ENCODE measurements at places on chromosomes 2 and 18.

DNA sequence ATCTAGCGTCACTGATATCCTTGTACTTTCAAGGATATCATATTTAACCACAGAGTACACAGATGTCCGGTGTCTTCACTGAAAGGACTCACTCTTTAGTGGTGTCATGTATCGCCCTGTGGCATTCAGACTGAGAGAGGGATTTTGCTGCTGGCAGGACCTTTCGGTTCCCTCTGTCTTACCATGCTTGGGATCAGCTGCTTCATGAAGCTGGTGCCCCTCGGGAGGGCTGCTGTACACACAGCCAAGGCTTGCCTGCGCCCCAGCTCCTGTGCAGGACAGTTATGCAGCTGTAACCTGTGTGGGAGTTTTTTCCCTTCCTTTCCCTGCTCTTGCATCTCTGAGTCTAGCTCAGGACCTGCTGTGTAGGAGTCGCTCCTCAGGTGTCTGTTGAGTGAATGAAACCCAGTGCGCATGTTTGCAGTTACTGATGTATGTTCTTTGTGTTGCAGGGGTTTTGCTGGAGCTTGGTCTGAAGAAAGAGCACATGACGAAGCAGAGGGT is 64.4 kb downstream of the GREB1 start:
- DNase-seq: no peak

GRCh38 chr2:136532171-136532570 is 233.2 kb upstream of the THSD7B start:
- no peak for DNase-seq

- no peak for DNase-seq
These were observed 63.3 kb downstream of the FAM228A start for GRCh38 chr2:24238158-24238557.

- no peak for DNase-seq
These were observed 123.0 kb downstream of the PMAIP1 start for GRCh38 chr18:60022671-60023276.

- DNase-seq: no peak
These were observed 25.4 kb downstream of the KIF5C start for GRCh38 chr2:148900350-148900837.

- no peak for DNase-seq
These were observed 238.7 kb upstream of the COPS8 start for GRCh38 chr2:236847023-236847422.

- no peak for DNase-seq
These were observed 560.7 kb downstream of the STK39 start for GRCh38 chr2:167686691-167687090.

- DNase-seq: no peak
These were observed 26.4 kb downstream of the ELP2 start for GRCh38 chr18:36155851-36156757.

GRCh38 chr2:240649331-240649730 is 24.1 kb downstream of the GPR35 start:
- no peak for DNase-seq

- DNase-seq: no peak
These were observed 29.3 kb downstream of the FEZ2 start for GRCh38 chr2:36568516-36569246.

DNA sequence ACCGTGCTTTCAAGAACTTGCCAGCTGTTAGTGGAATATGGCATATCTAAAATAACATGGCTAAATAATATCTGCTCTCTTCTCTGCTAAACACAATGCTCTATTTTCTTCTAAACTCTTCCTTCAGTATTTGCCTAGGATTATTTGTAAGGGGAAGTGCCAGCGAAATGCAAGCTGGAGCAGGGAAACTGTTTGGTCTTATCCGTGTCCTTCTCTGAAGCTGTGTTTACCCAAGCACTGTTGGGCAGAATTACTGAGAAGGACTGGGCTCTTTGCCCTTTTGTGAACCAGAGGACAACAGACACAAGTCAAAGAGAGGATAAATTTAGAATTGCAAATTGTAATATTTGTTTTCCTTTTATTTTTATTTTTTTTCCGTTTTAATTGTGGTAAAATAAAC is 23.6 kb downstream of the CPO start:
- DNase-seq: no peak

DNA sequence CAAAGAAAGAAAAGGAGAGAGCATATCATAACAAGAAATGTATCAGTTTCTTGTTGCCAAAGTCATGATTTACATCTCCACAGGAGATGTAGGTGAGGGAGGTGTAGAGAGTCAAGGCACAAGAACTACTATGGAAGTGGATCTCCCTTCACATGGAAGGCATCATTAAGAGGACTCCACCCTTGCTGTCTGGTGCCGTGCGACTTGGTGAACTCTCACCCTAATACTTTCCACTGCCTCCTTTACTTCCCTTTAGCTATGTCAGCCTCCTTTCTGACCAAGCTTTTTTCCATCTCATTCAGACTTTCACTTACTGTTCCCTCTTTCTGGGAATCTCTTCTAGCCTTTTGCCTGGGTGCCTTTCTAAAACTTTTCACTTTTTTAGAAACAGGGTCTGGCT is 490.0 kb downstream of the THSD7B start:
- no peak for DNase-seq

DNA sequence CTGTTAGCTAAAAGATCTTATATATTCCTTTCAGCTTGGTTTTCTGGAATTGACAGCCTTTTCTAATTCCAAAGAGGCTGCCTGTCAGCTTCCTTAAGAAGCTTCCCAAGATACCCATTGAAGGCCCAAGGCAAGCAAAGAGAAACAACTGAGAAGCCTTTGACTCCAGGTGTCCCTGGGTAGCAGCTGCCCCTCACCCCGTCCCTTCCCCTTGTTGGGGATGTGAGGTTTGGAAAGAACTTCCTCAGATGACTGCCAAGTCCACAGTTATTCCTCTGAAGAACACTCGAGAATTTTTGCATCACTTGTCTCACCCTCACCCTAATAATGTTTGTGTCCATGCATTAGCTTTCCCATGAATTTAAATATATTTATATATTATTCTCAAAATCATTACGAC is 13.3 kb downstream of the MAPRE3 start:
- no peak for DNase-seq

DNA sequence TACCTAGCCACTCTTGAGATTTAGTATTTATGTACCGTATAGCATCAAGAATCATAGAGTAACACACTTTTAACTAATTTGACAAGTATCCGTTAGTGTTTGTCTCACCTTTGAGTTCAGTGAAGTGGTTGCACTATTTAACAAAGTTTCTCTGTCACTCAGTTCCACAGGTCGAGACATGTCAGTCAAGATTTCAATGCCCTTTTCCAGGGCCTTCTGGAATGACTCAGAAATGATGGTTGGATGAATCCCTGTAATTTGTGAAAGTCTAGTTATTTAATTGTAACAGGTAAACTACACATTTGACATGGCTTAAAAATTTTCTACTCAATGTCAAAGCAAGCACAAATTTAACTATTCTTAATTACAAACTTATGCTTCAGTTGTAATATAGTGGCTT is 9.7 kb downstream of the CCT4 start:
- DNase-seq: no peak

- no peak for DNase-seq
These were observed 773.7 kb downstream of the TSN start for GRCh38 chr2:122528958-122529705.

DNA sequence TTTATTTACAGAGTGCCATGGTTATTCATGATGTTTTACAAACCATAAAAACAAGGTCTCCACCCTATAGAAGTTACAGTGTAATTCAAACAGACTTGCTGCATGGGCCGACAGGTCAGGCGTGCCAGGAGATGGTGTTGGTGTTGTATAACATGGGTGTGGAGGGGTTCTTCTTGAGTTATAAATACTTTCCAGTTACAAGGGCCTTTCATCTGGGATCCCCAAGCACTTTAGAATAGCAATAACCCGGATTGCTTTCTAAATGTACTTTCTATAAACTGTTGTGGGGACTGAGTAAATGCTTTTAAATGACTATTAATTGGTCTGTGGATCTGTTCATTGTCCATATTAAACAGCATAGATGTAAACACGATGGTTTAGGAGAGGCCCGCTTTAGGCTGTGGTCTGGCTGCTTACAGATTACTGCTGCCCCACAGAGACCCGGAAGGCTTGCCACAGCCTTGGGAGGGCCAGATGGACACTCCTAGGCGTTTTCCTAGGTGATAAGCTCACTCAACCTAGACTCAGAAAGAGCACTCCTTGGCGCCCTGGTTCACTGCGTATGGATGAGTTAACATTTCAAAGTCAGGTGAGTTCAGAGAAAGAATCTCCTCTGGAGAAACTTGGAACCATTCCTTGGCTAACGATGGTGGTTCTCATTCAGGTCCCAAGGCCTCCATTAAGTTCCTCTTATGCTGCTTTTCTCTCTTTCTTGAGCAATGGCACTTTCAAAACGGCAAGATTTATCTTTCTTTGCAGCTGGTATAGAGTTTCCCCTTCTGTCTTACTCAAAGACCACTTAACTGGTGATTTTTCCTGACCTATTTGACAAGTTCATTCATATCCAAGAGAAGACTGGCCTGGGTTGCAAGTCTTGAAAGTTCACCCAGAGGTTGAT is 3.6 kb upstream of the KIAA2012 start:
- no peak for DNase-seq

DNA sequence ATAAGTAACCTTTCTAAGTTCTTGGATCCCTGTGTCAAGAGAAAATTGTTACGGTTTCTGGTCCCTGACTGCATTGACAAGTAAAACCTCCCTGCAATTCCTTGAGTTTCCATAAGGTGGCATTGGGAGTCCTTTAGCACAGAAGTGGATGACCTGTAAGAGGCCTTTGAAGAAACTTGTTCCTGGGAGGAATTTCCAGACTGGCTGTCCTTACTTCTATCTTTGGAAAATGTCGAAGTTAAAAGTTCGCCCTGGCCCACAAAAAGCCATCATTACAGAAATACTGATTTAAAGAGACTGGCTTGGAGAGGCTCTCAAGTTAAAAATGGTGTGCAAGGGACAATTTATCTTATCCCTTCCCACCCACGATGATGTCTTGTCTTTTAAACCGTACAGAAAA is 218.4 kb downstream of the CDH20 start:
- DNase-seq: no peak

DNA sequence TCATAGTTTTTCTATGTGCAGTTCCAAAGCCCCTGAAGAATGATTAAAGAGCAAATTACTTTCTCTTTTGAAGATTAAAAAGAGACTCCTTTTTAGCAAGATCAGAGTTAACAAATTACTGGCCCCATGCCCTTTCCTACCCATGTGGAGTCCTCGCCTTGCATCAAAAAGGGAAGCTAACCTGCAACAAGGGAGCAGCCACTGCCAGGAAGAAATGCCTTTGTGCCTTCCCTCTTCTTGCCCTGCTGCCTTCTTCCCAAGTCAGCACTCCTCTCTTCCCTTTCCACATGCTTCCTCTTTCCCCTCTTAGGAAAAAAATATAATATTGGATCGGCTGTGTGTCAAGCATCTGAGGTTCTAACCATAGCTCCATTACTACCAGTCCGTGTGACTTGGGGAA is 37.1 kb upstream of the CYP1B1 start:
- no peak for DNase-seq

DNA sequence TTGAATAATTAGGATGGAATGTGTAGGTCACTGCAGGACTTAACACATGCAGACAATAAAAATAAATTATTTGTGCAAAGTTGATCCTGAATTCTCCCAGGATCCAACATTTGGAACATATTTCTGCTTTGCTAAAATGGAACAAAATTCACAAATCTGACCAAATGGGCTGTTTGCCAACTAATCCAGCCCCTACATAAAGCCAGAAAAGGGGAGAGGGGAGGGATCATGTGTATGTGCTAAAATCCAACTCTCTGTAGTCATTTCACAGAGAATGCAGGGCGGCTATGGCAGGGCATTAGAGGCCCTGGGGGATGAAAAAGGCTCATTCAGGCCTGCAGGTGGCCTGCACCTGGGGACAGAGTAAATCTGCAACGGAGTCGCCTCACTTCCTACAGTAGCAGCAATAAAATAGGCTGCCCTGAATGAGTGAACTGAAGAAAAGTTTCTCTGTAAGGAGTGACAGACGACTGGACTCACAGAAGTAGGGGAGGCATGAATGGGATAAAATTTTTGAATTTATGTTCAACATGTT is 4.0 kb upstream of the ZFP36L2 start:
- DNase-seq: no peak

- DNase-seq: no peak
These were observed 641.7 kb upstream of the NRXN1 start for GRCh38 chr2:51673628-51674027.

DNA sequence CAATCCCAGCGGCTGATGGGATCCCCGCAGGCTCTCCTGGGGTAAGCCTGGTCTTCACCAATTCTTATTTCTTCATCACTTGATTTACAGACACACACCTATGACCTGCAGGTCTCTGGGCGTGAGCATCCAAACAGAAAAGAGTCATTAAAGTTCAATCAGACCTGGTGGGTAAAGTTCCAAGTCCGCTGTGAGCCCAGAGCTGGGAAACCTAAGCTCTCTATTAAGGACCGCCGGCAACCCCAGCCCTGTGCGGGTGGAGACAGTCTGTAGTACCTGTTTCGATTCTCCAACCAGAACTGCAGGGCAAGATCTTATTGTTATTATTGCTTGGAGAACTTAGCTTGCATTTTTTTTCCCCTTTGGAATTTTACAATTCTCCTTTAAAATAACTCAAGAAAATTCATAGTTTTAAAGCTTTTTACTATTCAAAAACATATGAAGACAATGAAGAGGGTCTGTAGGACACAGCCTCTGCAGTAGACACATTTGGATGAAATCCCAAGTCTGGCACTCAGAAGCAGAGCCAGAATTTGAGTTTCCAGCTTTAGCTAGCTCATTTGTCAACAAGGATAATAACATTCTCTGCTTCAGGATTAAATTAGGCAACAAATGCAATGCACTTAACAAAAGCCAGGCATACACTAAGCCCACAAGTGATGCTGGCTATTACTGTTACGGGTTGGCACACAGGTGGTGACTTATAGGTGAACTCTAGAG is 376.4 kb downstream of the INSIG2 start:
- DNase-seq: no peak

GRCh38 chr2:202488671-202489070 is 112.5 kb downstream of the BMPR2 start:
- DNase-seq: no peak

- DNase-seq: no peak
These were observed 162.6 kb upstream of the SIX3 start for GRCh38 chr2:44778671-44779476.

- DNase-seq: no peak
These were observed 43.9 kb upstream of the DNAH7 start for GRCh38 chr2:196112418-196113034.

- no peak for DNase-seq
These were observed 6.2 kb downstream of the PDCL3 start for GRCh38 chr2:100568989-100569388.

GRCh38 chr2:215576572-215576971 is 140.7 kb upstream of the FN1 start:
- DNase-seq: no peak

DNA sequence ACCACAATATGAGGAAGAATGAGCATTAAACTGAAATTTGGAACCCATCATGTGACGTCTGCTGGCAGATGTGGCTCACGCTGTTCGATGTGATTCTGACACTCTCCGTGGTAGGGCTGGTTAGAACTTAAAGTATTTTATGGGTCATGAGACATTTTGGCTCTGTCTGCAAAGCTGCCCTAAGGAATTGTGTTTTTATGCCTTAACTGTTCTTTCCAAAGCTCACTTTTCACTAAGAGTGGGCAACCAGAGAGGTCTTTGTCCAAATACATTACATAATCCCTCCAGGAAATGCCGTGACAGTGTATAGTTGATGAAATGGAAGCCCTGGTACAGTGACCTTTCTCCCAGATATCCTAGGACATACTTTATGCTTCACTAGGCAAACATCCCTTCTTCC is 119.1 kb downstream of the AQP4 start:
- DNase-seq: no peak

Data from stimulated activated CD4-positive, alpha-beta T cell treated with anti-CD3 and anti-CD28 coated beads, Interleukin-4, amount 100 ng/mL, for 1 hour (primary cell).